Activated T-cell treated with anti-CD3 and anti-CD28 coated beads, Interleukin-2, amount 50 U/mL, for 72 hours (primary cell): ENCODE measurements at places on chromosomes 5 and 9. TPM values are rescaled to one million over a fixed set of nuclear protein-coding genes. Genes with fewer than 3 reads are reported as not detected.

Gene ZMYND19
- 27.4 TPM for total RNA-seq

- no peak overlapping the region for H3K4me3 ChIP-seq
- H3K27me3 ChIP-seq: no peaks in the 10 kb centered on the region
Observed at GRCh38 chr5:108905805-108906204, 158.1 kb downstream of the FER start.

GRCh38 chr5:81852291-81853029, 101.6 kb upstream of the SSBP2 start:
- no peaks in the 10 kb centered on the region for H3K36me3 ChIP-seq
- H3K27ac ChIP-seq: peak overlapping the region; percentile 85
- H3K4me3 ChIP-seq: peak overlapping the region; percentile 84

Gene STPG3
- 0.63 TPM for total RNA-seq

Gene CCDC192
- not detected for total RNA-seq

GRCh38 chr9:82489201-82489821, 500.7 kb downstream of the SPATA31D1 start:
- H3K27ac ChIP-seq: no peak overlapping the region
- H3K36me3 ChIP-seq: no peaks in the 10 kb centered on the region
- no peaks in the 10 kb centered on the region for H3K4me1 ChIP-seq
- no peaks in the 10 kb centered on the region for H3K27me3 ChIP-seq
- no peak overlapping the region for H3K4me3 ChIP-seq
- DNase-seq: no peak

GRCh38 chr9:98101868-98102273, 17.2 kb downstream of the TRIM14 start:
- peaks cover 7% of the 10 kb centered on the region for H3K36me3 ChIP-seq
- no peaks in the 10 kb centered on the region for H3K27me3 ChIP-seq
- H3K4me1 ChIP-seq: peaks cover 96% of the 10 kb centered on the region
- H3K4me3 ChIP-seq: peak overlapping the region; percentile 93
- peak; percentile 74 for DNase-seq

Gene TMC1
- total RNA-seq: 0.43 TPM

DNA sequence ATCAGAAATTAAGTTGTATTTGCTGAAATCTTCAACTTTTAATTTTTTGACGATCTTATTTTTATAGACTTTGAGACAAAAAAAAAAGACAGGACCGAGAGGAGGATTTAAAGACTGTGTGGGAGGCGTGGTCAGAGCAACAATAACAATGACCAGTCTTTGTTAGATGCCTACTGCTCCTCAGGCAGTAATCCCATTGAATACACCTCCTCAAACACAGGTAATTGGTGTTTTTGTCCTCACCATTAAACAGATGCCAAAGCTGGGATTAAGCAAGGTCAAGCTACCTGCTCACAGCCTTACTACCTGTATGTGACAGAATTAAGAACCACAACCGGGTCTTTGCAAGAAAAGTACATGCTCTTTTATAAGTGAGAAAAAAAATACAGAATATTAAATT, 233.3 kb upstream of the GRAMD2B start:
- H3K4me3 ChIP-seq: no peak overlapping the region
- DNase-seq: no peak
- no peak overlapping the region for H3K27ac ChIP-seq
- H3K4me1 ChIP-seq: no peaks in the 10 kb centered on the region
- no peaks in the 10 kb centered on the region for H3K36me3 ChIP-seq

DNA sequence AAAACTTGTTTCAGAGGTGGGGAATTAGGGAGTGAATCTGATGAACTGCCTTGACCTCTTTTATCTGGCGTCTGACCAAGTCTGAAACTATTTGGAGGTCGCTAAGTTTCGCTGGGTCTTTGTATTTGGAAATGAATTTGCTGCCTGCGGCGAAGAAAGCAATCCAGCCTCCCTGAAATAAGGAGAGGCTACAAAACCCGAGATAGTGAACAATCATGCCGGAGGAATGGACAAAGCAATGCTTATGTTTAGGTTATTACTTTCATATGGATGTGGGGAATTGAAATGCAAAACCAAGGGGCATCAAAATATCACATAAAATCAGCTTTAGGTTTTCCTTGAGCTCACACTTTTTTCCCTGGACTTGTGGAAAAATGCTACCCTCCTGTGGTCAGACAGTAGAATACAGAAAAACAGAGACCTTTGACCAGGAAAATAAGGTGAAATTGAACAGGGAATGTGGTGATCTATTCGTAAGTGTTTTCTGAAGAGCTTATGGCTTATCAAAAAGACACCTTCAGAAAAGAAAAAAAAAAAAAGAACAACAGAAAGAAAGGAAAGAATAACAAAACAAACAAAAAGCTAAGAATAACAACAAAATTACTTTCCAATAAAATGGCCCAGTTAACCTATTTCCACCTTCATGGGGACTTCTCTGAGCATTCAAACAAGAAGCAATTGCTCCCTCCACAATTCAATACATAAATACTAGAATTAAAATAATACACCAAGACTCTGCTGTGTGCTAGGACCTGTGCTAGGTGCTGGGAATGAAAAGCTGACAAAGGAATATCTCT, 68.6 kb upstream of the DPYSL3 start:
- H3K4me3 ChIP-seq: no peak overlapping the region
- no peak for DNase-seq
- H3K36me3 ChIP-seq: no peaks in the 10 kb centered on the region
- no peaks in the 10 kb centered on the region for H3K27me3 ChIP-seq
- no peak overlapping the region for H3K27ac ChIP-seq
- no peaks in the 10 kb centered on the region for H3K4me1 ChIP-seq

Gene GPX3
- total RNA-seq: not detected

Gene MYMK
- not detected for total RNA-seq
